ENCODE measurements at places on chromosomes 1 and 21.

DNA sequence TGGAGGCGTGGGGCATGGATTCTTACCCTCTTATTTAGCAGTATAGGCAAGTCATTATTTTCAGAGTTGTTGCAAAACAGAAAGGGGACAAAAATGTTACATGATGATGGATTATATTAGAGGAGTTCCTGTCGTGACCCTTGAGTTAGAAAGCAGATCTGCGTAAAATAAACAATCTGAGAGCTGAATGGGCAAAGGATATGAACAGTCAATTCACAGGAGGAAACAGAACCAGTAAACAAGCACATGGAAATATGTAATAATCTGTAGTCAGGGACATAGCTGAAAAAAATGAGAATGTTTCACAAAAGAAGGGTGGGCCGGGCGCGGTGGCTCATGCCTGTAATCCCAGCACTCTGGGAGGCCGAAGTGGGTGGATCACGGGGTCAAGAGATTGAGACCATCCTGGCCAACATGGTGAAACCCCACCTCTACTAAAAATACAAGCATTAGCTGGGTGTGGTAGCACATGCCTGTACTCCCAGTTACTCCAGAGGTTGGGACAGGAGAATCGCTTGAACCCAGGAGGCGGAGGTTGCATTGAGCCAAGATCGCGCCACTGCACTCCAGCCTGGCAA is 20.9 kb downstream of the RCAN1 start:
- no peak for DNase-seq

- DNase-seq, result no peak
These were observed 544 bp downstream of the ILDR2 start for GRCh38 chr1:166974647-166975345.

GRCh38 chr1:106292130-106292529 is 764.3 kb upstream of the PRMT6 start:
- no peak for DNase-seq

DNA sequence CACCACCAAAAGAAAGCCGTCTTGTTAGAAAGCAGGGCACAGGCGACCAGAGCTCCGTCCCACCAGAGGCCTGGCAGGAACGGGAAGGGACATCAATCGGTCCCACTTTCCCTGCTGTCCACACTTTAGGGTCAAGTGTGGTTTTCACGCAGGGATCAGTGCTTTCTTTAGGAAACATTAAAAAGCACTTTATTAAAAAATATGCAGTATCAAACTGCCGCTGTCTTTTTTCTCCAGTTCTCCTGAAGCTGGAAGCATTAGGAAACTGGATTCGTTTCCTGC is 437 bp downstream of the IFNLR1 start:
- no peak for DNase-seq

Data from activated CD8-positive, alpha-beta memory T cell treated with anti-CD3 and anti-CD28 coated beads for 1 hour (primary cell).